ENCODE measurements at places on chromosomes 13 and 19.

GRCh38 chr13:90542959-90543505 lies 804.5 kb upstream of the MIR17HG start:
- no peak for DNase-seq

DNA sequence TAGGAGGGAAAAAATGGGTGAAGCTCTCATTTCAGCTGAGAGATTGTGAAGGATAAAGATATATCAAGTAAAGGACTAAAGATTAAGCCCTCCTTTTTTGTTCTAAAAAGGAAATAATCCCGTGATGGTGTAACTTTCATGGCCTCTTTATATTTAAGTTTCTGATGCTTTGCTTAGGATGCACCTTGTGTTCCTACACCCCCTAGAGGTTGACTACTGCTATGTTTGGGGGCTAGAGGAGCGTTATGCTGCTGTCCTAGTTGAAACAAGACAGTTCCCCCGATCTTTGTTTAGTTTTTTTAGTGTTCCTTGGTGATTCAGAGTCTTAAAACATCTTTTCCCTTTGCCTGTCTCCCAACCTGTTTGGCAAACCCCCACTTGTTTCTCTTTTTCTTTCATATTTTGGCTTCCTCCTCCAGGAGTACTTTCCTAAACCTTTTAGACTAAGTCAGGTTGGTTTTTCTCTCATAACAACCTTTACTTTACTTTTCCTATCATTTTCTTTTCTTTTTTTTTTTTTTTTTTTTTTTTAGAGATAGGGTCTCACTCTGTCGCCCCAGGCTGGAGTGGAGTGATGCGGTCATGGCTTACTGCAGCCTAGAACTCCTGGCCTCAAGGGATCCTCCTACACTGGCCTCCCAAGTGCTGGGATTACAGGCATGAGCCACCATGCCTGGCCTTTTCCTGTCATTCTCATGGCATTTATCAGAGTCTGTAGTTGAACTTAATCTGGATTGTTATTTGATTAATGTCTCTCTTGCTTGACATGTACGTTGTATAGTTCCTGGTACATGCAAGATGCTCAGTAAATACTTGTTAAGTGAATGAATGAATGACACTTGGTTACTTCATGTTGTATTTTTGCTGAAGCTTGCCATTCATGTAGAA lies 2.8 kb downstream of the UBA2 start:
- peak; percentile 73 for DNase-seq

- no peak for DNase-seq
Measured at GRCh38 chr13:106372199-106373155, 163.0 kb downstream of the EFNB2 start.

DNA sequence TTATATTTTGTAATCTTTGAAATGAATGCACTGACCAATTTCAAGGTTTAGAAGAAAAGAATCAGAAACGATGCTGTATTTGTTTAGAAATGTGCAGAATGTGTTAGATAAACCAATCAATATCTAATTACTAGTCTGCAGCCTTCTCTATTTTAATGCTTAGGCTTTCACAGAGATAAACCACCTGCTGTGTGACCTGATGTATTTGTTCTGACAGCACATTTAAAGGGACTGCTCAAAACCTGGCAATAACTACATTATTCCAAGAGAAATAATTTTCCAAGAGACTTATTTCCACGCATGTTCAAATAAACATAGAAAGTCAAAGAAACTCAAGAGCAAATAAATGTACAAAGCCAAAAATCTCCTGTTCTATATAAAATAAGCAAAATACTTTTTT lies 641.6 kb upstream of the PCDH20 start:
- no peak for DNase-seq

- no peak for DNase-seq
Measured at GRCh38 chr19:50184196-50184595, 19.2 kb upstream of the MYH14 start.

DNA sequence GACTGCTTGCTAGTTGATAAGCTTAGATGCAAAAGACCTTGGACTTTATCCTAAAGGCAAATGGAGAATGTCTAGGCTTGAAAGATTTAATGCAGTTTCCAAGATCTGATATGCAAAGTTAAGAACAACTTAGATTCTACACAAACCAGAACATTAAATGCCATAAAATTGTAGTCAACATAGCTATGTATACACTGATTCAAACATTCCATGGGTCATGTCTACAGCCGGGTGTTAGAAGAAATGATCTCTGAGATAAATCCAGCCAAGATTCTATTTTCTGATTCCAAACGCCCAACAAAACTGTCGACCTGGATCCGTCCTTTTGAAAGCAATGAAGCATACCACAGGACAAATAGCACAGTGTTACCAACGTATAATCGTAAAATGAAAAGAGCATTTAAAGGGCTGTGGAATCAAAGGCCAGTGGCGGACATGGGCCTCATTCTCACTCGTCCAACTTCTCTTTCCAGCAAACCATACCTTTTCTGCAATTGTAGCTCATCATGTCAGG lies 52.7 kb downstream of the KCTD12 start:
- DNase-seq: no peak

DNA sequence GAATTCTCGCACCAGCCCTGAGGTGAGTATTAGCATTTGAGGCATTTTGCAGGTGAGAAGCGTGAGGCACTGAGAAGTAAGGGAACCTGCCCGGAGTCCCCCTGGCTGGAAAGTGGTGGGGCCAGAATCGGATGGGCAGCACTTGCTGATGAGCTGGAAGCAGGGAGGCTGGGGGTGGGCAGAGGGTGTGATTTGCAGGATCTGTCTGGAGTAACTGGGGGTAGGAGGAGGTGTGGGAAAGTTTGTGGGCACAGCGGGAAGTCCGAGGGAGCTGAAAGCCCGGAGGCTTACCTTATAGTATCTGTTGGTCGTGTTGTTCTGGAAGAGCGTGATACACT lies 20.1 kb downstream of the PRKD2 start:
- DNase-seq: no peak

GRCh38 chr19:48645620-48646000 lies 377 bp downstream of the CA11 start:
- no peak for DNase-seq

GRCh38 chr13:41326661-41327060 lies 15.6 kb downstream of the NAA16 start:
- DNase-seq: no peak

Data from activated CD8-positive, alpha-beta memory T cell treated with anti-CD3 and anti-CD28 coated beads, Interleukin-2, amount 10 ng/mL, durations not matched to agents 7 days and 5 days (primary cell).